ENCODE measurements at places on chromosomes 11 and 22.

DNA sequence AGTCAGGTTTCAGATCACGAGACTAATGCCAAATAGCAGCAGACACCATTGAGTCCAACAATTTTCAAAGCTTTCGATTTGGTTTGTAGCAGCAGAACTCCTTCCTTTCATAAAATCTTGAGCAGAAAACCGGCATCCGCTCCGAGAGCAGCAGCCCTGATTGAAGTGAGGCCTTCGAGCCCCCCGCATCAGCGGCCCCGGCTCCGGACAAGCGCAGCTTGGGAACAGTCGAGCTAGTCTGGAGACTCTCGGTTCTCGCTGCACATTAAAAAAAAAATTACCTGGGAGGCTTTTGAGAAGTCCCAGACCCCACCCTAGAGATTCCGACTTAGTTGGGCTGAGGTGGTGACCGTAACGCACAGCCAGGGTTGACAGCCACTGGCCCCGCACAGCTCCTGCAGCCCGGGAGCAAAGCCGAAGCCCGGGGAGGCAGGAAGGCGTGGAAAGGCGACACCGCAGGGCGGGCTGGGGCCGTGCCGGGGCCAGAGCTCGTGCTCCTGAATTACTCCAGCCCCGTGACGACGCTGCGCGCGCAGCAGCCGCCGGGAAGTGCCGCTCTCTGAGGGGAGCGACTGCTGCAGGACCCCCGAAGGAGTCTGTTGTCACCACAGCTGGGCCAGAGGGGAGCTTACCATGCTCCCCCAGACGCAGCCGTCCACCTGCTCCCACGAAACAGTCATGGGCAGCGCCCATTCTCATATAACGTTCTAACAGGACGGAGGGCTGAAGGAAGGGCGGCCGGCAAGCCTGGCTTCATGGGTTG is 57.8 kb downstream of the SPATA19 start:
- no peak for DNase-seq

GRCh38 chr22:44753189-44754042 is 1.0 kb downstream of the ARHGAP8 start:
- DNase-seq: peak; percentile 78

DNA sequence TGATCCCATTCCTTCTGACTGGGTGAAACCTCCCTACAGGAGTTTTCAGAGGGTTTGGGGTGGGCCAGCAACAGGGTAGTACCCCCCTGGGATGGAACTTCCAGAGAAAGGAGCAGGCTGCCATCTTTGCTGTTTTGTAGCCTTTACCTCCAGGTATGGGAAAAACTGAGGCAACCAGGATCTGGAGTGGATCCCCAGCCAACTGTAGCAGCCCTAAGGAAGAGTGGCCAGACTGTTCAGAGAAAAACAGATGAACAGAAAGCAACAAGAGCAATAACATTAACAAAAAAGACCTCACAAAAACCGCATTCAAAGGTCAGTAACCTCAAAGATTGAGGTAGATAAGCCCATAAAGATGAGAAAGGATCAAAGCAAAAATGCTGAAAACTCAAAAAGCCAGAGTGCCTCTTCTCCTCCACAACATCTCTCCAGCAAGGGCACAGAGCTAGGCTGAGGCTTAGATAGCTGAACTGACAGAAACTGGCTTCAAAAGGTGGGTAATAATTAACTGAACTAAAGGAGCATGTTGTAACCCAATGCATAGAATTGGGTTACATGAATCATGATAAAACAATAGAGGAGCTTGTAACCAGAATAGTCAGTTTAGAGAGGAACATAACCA is 1288.6 kb upstream of the CNTN5 start:
- DNase-seq: no peak

GRCh38 chr22:45120440-45120839 is 43.3 kb upstream of the NUP50 start:
- no peak for DNase-seq

DNA sequence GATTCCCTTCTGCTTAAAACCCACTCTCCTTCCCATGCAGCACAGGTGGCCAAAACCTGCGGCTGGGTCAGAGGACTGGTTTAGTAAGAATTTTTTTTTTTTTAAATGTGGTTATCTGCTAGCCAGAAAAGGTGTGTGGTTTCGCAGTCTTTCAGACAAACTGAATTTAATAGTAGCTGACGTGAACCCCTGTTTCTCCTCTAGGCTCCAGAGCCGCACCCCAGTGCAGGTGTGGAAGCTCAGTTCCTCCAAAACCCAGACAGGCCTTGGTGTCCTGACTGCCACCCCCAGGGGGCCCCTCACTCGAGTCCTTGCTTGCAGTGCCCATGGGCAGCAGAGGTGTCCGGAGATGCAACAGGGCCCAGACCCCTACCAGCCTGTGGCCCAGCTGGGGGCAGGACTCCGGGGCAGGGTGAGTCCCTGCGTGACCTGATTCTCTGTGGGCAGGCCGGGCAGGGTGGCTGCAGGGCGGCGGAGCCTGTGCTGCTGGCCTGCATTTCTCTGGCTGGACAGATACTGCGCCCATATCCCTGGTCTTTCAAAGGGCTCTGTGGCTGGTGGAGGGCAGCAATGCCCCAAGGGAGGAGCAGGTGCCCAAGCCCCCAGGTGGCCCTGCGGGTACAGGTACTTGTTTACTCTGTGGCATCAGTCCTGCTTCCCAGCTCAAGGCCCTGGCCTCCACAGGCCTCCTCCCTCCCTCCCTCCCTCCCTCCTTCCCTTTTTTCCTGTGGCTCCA is 15.2 kb downstream of the KCNQ1 start:
- DNase-seq: no peak

DNA sequence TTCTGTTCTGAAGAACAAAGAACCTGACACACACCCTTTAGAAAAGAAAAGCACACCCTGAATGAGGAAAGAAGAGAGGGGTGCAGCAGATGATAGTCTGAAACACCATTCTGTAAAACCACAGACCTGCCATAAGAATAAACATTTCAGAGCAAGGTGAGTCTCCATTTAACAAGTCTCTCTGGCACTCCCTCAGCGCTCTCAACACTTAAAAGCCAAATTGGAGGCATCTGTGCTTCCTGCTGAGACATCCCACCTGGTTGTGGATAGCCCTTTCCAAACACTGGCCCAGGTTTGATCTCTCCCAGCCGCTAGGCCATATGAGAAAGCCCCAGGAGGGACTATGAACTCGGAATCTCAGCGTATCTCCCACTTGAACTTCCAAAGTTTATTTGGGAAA is 36.3 kb downstream of the ETS1 start:
- no peak for DNase-seq

DNA sequence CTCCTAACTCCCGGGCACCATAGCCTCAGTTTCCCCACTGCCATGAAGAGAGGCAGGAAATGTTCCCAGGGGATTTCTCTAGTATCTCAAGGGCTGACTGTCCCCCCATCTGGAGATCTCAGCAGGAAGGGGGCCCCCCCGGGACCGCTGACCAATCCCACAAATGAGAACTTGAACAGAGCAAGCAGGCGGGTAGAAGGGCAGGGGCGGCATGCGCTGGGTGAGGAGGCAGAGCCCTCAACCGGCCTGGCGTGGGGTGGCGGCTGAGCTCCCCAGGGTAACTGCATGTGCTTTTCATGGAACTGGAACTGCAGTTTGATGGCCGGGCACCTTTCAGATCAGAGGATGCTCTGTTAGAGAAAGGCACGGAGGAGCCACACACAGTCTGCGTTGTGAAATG is 144.5 kb downstream of the CTTN start:
- no peak for DNase-seq

GRCh38 chr11:61569701-61570100 is 11.2 kb downstream of the SYT7 start:
- no peak for DNase-seq

GRCh38 chr11:61293867-61294716 is 1.0 kb downstream of the VWCE start:
- peak; percentile 25 for DNase-seq

DNA sequence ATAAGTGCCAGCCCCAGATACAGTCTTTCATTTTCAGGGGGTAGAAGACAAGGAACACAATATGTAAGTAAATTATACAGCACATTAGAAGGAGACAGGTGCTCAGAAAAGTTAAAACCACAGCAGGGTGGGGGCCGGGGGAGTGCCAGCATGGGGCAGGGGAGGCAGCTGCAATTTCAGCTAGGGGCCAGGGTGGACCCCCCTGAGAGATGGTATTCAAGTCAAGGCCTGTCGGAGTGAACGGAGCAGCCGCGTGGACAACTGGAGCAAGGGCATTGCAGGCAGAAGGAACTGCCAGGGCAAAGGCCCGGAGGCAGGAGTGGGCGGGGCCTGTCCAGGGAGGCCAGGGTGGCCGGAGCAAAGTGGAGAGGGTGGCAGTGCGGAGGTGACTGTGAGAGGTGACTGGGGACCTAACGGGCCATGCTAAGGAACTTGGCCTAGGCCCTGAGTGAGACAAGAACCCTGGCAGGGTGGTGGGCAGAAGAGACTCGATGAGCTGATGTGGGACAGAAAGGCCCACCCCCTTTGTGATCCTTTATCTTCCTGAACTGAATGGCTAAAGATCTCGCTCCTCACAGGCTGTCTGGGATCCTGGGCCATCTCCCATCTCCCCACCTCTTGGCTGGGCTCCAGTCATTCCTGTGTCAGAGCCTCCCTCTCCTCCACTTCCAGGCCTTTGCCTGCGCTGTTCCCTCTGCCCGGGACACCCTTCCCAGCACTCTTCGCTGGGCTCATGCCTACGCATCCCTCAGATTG is 22.4 kb upstream of the FLRT1 start:
- DNase-seq: no peak

- DNase-seq: no peak
Observed at GRCh38 chr11:5881756-5882155, 1.3 kb downstream of the OR52E4 start.

GRCh38 chr22:36056980-36057379 is 28.4 kb upstream of the RBFOX2 start:
- DNase-seq: peak; percentile 37

- DNase-seq: no peak
Observed at GRCh38 chr11:57471496-57471895, 11.2 kb downstream of the RTN4RL2 start.

GRCh38 chr11:47714554-47715081 is 551 bp downstream of the AGBL2 start:
- peak; percentile 28 for DNase-seq

DNA sequence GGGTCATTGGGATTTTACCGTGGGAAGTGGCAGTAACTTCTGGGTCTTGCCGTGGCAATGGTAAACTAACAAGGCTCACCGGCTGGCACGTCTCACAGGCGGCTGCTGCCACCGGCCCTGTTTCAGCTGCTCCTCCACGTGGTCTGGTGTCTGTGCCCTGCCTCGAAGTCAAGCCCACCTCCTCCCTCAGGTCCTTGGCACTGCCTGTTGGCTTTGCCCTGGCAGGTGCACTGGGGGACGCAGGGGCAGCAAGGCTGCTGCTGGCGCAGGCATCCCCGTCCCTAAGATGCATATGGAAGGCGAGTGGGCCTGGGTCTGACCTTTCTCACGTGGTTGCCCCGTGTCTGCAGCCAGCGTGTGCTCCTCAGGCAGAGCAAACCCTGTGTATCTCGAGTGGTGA is 783.6 kb downstream of the BRD1 start:
- DNase-seq: no peak

GRCh38 chr11:125454047-125454446 is 42.0 kb downstream of the FEZ1 start:
- DNase-seq: no peak

- DNase-seq: no peak
Observed at GRCh38 chr11:60978546-60979380, 7.3 kb downstream of the CD6 start.

DNA sequence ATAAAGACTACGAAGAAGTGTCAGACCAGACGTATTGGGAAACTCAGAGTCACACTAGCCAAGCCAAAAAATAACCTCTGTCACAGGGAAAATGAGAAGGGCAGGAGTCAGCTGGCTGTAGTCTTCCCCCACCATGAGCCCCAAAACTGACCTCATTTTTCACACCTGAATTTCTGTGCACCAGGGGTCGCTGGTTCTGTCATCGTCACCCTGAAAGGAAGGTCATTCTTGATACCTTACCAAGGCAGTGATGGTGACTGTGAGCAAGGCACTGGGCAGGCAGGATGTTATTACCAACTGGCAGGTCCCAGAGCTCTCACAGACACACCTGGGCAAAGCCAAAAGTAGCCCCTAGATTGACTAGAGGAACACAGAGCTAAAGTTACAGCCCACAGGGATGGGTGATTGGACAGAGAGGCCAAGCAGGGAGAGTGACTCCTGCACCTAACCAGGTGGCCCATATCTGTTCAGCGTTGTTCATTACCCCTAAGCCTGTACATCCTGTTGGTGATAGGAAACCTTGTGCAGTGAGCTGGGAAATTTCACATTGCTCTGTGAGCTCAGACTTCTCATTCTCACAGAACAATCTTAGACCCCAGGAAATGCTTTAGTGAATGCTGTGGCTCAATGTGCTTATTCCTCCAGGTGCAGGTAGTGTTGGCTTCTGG is 32.3 kb upstream of the OR56A1 start:
- DNase-seq: no peak

DNA sequence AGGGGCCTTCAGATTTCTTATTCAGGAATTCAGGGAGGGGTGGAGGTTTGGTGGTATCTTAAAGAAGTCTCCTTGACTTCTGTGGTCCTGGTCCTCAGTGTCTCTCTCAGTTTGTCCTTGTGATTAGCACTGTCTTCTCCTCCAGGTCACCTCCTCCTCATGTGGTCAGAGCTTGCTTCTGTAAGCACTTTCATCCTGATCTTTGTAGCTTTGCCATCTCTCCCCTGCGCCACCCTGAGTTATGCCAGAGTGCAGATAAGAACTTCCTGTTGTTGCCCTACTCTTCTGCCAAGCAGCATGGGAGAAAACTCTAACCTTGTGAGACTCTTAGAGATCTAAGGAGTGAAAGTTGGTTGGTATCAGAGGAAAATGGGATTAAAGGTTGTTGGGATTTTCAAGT is 30.9 kb downstream of the MICAL2 start:
- DNase-seq: no peak
